ENCODE measurements at places on chromosomes 4 and X.

- no peak for DNase-seq
These were observed 217.5 kb downstream of the RAB28 start for GRCh38 chr4:13266687-13267086.

- no peak for DNase-seq
These were observed 30.1 kb upstream of the RBMX start for GRCh38 chrX:136910565-136911035.

DNA sequence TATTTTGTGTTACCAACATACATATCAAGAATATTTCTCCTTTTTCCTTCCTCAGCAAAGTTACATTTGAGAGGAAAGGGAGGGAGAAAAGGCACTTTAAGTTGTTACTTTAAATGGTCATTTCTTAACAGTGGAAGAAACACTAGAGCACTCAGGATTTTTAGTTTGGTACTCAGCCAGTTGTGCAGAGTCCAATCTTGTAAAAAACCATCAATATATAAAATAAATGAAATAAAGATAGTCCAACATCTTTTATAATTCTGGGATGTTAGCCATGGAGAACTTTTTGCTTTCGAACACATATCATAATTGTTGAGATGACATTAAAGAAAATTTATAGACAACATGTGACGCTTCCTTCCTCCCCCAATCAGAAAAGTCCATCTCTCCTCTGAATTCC is 253.8 kb downstream of the QDPR start:
- no peak for DNase-seq

GRCh38 chr4:65416891-65417290 is 253.4 kb downstream of the EPHA5 start:
- no peak for DNase-seq

- DNase-seq: no peak
These were observed 27.7 kb downstream of the CASP3 start for GRCh38 chr4:184621518-184621917.

DNA sequence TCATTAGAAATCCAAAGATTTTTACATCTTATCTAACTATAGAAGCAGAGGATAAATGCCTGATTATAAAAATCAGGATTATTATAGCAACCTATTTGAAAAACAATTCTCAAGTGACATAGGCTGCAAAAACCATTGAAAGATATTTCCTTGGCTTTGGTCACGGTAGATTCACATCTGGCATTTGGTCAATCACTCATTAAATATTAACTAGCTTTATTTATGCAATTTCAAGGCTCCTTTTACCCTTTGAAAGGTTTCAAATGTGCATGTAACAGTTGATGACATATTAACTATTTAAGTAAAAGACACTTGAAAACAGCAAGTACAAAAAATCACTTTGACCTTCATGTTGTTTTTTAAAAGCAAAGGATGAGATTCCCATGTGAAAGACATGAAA is 98.1 kb downstream of the MMRN1 start:
- DNase-seq: no peak

- no peak for DNase-seq
These were observed 18.2 kb upstream of the MECP2 start for GRCh38 chrX:154115750-154116149.

GRCh38 chrX:70478526-70479245 is 34.1 kb downstream of the DLG3 start:
- no peak for DNase-seq
